ENCODE measurements at places on chromosomes 3 and 15. TPM values are rescaled to one million over a fixed set of nuclear protein-coding genes. Genes with fewer than 3 reads are reported as not detected.
A peak's percentile ranks its signal among the peaks of the same experiment; 100 is the strongest.

P3H2 gene
- total RNA-seq = 35.5 TPM

A4GNT gene
- 1.8 TPM for total RNA-seq

DNA sequence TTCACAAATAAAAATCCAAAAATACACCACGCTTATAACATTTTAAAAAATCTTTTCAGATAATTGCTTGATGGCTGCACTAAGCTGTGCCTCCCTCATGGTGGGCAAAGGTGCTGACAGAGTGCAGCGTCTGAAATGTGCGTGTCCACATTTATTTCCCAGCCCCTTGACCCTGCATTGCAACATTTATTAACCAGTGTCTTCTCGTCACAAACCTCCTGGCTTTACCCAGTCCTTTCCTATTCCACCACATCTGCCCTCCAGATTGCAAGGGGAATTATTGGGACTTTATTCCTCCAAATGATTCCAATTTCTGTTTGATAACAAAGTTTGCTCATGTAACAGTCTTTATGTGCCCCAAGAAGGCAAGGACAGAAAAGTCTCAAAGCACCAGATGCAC lies 5.5 kb downstream of the RASGRP1 start:
- H3K36me3 ChIP-seq = no peaks in the 10 kb centered on the region
- no peaks in the 10 kb centered on the region for H3K27me3 ChIP-seq
- H3K27ac ChIP-seq = no peak overlapping the region
- H3K4me3 ChIP-seq = no peak overlapping the region
- H3K4me1 ChIP-seq = peaks cover 5% of the 10 kb centered on the region

- peaks cover 6% of the 10 kb centered on the region for H3K4me1 ChIP-seq
- DNase-seq = peak; percentile 38
- H3K4me3 ChIP-seq = no peak overlapping the region
- no peaks in the 10 kb centered on the region for H3K27me3 ChIP-seq
- no peak overlapping the region for H3K27ac ChIP-seq
Measured at GRCh38 chr3:13193320-13194284, 120.4 kb upstream of the IQSEC1 start.

DNA sequence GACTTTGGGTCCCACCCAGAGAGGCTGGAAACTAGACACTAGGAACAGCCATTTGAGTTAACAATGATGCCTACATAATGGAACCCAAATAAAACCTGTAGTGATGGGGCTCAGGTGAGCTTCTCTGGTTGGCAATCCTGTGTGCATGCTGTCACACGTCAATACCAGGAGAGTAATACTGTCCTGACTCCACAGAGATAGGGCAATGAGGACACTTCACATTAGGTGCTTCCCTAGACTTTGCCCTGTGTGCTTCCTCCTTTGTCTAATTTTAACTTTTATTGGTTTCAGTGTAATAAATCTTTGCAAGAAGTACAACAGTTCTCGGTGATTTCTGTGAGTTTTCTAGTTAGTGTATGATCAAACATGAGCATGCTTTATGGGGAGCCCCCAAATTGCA lies 281.8 kb upstream of the ARRDC4 start:
- H3K4me3 ChIP-seq = no peak overlapping the region
- H3K4me1 ChIP-seq = no peaks in the 10 kb centered on the region
- DNase-seq = no peak
- no peaks in the 10 kb centered on the region for H3K27me3 ChIP-seq
- no peaks in the 10 kb centered on the region for H3K36me3 ChIP-seq

Data from body of pancreas (tissue), 4 donors.